ENCODE measurements at places on chromosomes 11 and 22.

GRCh38 chr22:19943082-19944026 lies 1.7 kb upstream of the TXNRD2 start:
- peak; percentile 42 for DNase-seq

GRCh38 chr11:81026032-81026431 lies 1585.2 kb upstream of the TENM4 start:
- DNase-seq = no peak

GRCh38 chr11:66291706-66292542 lies at the start of gene TMEM151A:
Gene TMEM151A (plus strand): TSS chr11:66291894. CDS start chr11:66292014, 120 bp downstream.
- DNase-seq = peak; percentile 50

DNA sequence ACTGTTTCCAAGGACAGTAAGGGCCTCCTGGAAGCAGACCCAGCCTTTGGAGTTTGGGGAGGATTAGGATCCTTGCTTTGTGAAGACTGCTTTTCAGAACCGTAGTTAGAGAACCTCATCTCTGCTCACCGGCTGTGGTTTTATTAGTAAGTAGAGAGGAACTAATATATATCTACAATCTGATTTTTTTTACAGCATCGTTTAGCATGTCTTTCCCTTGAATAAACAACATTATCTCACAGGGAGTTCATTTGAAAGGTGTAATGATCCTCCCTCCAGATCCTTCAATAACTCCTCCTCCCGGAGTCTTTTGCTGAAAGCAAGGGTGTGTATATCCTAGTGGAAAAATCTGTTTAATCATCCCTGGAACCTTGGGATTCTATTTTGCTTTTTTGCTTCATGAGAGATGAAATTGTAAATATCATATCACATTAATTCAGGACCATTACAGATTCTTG lies 132.7 kb downstream of the DBX1 start:
- peak; percentile 41 for DNase-seq

DNA sequence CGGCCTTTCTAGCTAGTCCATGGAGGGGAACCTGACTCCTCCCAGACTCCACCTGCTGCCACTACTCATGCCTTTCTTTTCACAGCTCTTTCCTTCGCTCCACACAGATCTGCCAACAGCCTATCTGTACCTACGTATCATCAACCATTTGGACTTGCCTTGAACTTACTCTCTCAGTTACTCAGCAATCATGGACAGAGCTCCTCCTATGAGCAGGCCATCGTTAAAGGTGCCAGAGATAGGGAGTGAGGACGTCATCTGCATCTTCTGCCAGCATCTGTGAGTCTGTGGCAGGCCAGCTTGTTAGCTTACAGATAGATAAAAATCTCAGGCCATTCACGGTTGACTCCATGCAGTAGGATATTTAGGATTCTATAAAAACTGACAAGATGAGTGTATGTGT lies 162.9 kb upstream of the ZBED5 start:
- peak; percentile 23 for DNase-seq

GRCh38 chr22:43850529-43850928 lies 11.8 kb downstream of the SULT4A1 start:
- no peak for DNase-seq

DNA sequence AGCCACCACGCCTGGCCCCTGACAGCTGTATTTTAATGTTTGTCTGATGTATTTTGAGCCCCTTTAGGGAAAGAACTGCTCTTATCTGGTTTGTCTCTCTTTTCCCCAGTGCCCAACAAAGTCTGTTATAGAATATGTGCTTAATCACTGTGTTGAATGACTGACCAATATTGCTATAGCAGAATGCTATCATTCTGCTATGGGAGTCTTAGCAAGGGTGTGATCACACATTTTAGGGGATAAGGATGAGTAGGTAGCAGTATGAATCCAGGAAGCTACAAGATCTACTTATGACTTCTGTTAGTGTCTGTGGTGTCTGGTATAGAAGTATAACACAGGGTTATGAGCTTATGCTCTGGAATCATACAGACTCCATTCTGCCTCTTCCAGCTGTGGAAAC lies 117.5 kb upstream of the RRM1 start:
- DNase-seq = no peak
